NCI-H1417 treated with DMSO at 0.1 percent for 48 hours (cell line): ENCODE measurements at places on chromosomes 1 and 21.

- DNase-seq, result no peak
Measured at GRCh38 chr1:209667708-209668107, 7.5 kb upstream of the G0S2 start.

- DNase-seq, result no peak
Measured at GRCh38 chr1:52054496-52055065, 410 bp downstream of the TXNDC12 start.

GRCh38 chr1:29626066-29626465, 389.7 kb downstream of the PTPRU start:
- no peak for DNase-seq

DNA sequence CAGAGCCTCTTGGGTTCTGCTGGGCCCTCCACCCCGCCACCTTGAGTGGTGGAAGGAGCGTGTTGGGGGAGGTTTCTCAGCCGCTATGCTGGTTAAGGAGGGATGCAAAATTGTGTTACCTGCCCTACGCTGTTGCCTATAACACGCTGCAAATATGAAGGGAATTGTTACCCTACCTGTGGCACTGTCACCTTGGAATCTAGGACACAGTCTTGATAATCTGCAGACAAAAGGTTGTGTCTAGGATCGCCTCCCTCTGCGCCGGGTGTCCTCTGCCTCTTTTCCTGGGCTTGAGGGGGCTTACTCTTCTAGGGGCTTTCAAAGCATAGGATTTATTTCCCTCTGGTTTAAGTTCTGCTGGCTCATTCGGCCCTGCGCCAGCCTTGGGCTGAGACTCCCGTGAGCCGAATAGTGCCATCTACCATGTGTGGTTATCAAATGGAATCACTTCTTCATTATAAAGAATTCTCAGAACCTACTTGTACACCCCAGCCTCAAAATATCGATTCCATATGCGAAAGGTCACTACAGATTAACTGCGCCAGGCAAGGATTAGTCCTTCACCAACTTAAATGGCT, 697 bp downstream of the SLC22A15 start:
- DNase-seq, result no peak

DNA sequence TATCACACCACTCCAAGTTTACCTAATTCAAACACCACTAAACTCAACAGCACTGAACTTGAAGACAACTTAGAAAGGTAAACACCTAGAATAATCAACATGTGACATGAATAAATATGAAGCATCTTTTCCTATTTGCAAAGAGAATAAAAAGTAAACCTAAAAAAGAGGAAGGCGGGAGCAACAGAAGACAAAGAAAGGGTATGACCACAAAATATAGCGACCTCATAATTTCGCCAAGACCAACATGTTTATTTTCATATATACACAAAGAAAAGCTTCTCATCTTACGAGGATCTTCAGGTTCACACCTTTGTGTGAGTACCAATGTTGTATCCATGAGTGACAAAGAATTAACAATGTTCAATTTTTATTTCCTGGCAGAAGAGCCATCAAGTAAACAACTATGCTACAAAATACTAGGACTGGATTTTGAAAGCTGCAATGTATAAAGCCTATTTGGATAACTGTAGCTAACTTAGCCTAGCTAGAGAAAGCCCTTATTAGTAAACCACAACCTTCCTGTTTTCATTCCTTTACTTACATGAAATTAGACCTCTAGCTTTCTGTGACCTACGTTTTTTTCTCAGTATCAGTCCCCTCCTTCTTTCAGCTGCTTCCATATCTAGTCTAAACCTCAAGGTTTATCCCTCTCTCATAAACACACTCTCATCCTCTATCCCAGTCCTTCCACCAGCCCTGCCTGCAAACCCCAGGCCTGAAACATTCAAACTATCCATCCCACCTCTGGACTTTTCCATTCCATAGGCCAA, 21.3 kb upstream of the PHTF1 start:
- no peak for DNase-seq

GRCh38 chr1:212667223-212668139, 32.2 kb downstream of the BATF3 start:
- no peak for DNase-seq

DNA sequence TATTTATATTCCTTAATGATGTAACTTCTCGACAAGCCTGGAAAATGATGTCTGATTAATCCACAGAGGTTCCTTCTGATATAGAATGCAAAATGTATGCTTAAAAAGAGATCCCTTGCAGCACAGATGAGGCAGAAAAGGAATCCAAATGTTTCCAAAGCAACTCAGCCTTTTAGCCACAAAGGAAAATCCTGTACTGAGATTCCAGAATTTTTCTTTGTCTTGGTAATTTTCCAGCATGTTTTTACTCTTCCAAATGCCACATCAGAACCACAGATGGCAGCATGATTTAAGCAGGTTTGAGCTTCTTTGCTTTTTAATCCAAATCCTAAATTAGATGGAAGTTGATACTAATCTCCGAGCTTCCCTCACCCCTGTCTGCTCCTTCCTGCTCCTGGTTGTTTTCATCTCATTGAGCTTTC, 176.4 kb upstream of the PALMD start:
- DNase-seq, result no peak

DNA sequence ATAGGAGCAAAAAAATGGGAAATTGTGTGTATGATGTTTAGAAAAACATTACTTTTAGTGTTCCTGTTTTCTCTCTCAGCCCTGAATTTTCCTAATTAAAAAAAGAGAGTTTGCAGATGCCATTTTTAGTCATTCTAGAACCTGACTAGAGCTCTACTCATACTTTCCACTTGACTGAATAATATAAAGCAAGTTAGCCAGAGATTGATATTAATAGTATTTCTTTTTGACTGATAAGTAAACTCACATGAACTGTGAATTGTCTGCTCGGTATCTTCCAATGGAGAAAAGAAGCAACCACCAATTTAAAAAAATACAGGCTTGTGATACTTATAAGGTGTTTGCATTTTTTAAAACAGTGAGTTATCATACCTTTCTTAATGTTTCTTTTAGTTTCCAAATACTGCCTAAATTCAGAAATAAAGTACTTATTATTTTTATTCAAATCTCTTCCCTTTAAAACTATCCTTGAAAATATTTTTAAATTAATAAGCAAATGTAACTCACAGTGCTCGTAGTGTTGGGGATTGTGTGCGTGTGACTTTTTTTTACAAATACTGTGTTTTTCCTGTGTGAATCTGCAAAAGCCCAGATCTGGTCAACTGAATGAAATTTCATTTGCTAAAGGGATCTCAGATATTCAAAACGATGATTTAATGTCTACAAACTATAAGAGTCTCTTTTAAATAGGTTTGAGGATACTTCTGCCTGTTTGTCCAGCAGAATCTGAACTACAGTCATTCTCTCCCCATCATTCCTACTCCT, 9.8 kb downstream of the RAP1A start:
- DNase-seq, result no peak

DNA sequence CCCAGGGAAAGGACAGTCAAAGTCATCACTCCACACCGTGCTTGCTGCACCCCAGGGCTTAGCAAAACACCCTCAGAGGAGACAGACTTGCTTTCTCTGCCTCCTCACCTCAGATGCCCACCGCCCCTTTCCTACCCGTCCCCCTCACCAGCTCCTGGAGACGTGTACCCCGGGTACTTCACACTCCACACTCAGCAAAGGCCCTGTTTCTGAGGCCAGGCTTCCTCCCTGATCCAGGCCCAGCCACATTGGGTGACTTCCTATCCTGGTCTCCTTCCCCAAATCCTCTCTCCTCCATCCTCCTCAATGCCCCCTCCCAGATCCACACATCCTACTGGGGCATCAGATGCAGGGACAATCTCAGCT, 116.7 kb downstream of the DMRTB1 start:
- no peak for DNase-seq

GRCh38 chr1:99970713-99971255, 988 bp downstream of the SLC35A3 start:
- DNase-seq, result no peak

DNA sequence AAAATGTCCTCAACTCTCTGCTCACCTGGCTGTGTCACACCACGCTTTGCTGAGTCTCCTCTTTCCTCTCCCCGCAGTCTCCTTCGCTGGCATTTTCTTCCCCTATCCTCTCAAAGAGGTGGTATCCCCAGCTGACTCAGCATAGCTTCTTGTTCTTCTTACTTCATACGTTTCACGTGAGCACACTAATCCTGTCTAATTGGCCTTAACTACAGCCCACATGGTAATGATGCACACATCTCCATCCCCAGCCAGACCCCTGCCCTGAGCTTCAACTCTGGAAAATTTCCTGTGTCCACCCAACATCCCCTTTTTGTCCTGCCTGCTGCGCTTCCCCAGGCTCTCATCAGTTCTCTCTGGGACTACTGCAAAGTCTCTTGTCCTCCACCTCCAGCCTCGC, 169.8 kb downstream of the TTLL7 start:
- no peak for DNase-seq

DNA sequence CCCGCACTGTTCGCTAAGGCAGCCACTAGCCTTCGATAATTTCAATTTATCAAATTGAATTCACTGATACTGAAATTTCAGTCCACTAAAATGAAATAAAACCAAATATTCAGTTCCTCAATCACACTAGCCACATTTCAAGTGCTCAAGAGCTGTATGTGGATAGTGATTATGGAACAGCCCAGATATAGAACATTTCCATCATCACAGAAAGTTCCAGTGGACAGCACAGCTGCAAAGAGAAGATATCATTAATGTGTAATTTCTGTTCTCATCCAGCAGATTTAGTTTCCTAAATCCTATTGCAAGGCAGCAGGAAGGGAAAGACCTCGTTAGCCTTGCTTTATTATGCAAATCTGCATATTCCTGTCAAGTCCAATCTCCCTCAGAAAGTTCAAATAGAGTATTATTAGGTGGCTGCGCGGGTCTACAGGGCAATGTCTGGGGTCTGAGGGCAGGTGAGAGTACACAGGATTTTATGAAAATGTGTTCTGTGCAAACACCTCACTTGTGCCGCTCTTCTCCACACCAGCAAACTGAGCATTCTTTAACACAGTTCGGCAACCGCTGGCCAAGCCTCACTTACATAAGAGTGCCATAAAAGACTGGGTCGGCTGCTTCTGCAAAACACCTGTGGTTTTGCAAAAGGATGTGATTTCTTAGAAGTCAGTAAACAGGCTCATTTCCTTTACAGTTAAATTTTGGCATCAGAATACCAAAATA, 22.4 kb downstream of the CAPZB start:
- no peak for DNase-seq
